ENCODE measurements at places on chromosomes 6 and 20. TPM values are rescaled to one million over a fixed set of nuclear protein-coding genes. Genes with fewer than 3 reads are reported as not detected.
A peak's percentile ranks its signal among the peaks of the same experiment; 100 is the strongest.

MPIG6B gene
- 0.71 TPM for polyA plus RNA-seq

GRCh38 chr20:62063315-62063980 is 2.2 kb downstream of the TAF4 start:
- DNase-seq: peak; percentile 24

TGM3 gene
- 0.61 TPM for polyA plus RNA-seq

- no peak for DNase-seq
Measured at GRCh38 chr20:37988306-37988954, 44.8 kb downstream of the TTI1 start.

GRCh38 chr6:7381092-7381491 is 8.4 kb downstream of the CAGE1 start:
- no peak for DNase-seq

DNA sequence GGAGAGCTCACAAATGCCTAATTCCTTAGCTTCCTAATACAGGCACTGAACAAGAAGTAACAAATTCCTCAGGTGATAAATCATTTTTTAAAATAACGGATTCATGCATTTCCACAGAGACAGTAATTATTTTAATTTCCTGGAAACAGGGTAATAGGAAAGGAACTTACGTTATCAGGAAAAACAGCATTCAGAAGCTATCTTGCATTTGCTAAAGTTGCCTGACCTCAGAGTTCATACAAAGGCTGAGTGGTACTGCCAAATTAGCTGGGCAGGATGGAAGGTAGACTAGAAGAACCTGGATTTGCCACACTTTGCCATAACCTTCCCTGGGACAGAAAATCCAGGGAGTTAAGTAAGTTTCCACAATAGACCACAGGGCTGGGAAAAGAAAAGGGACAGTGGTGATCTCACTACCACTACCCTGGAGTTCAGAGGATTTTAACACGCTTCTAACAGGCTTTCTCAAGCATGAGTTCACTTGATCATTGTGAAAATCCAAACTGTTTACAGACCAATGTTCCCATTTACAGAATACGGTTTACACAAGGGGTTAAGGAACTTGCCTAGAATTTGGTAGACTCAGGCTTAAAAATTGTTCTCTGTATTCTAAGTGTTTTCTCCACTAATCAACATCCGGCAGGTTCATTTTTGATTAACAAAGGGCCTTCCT is 57.0 kb downstream of the KIF13A start:
- DNase-seq: no peak

PRPF6 gene
- 63.6 TPM for polyA plus RNA-seq

TDRD6 gene
- polyA plus RNA-seq: 0.76 TPM

GRCh38 chr20:38975539-38976120 is 13.5 kb downstream of the DHX35 start:
- no peak for DNase-seq

LYRM4 gene
- 20.5 TPM for polyA plus RNA-seq

- no peak for DNase-seq
Measured at GRCh38 chr20:37348792-37349516, 3.0 kb downstream of the SRC start.

WFDC12 gene
- not detected for polyA plus RNA-seq

GRCh38 chr20:14360416-14360815 is 23.0 kb upstream of the FLRT3 start:
- DNase-seq: no peak

FRMD1 gene
- polyA plus RNA-seq: 1.3 TPM

TINAG gene
- not detected for polyA plus RNA-seq

DNA sequence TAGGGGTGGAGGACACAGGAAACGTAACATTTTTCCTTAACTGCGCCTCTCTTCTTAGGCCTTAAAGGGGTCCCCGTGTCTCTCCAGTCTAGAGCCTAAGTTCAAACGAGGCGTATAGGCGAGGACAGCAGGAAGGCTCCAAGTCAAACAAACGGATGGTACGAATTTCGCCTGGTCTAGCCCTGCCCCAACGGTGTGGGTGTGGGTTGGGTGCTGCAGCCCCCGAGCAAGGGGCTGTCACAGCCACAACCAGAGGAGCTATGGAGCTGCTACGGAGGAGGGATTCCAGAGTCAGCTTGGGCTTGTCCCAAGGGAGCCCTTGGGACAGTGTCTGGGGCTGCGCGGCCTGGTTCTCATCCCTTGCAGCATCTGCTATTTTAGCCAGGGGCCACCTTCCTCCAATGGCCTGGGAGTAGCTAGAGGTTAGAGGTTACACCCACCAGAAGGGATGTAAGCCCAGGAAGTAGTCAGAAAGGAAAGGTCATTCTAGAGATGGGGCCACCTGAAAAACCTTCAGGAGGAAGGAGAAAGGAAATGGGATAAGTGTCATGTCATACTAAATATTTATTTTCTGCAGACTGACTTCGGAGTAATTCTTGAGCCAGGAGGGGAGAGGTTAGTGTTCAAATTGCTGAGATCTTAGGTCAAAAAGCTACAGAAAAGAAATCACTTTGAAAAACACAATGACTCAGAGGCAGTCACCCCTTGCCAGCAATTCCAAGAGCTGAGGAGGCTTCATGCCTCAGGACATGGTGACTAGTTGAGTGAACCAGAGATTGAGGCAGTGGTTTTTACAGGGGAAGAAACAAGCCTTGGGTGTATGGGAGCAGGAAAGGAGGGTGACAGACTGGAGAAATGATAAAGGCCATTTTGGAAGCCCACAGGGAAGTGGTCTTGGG is 21.7 kb downstream of the VPS52 start:
- DNase-seq: peak; percentile 13

MAN1A1 gene
- polyA plus RNA-seq: 23.8 TPM

DNA sequence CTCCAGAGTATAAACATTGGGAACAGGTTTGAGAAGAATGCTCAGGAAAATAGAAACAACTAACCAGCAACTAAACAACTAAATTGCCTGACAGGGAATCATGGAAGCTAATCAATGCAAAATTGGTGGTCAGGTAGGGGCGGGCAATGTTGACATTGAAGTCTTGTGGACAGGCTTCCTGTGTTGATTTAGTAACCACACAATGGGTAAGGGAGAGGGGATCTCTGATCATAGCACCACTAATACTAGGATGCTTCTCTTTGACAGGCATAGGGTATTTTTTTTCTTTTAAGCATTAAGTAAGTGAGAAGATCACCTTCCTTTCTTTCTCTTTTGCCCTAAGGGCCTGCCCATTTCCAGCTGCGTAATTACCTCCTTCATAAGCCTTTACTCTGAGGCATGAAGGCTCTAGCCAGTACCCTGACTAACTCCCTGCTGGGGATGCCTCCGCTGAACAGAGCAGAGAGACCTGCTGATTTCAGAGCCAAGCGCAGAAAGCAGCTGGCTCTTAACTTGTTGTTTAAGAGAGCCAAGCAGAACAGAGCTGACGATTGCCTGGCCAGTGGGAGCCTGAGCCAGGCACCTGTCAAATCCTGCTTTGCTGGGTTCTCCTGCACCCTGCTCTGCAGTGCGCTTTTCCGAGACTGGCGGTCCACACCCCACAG is 118.7 kb downstream of the BMP2 start:
- peak; percentile 37 for DNase-seq

TENT5A gene
- polyA plus RNA-seq: 5.8 TPM

CRISP2 gene
- polyA plus RNA-seq: not detected

DNA sequence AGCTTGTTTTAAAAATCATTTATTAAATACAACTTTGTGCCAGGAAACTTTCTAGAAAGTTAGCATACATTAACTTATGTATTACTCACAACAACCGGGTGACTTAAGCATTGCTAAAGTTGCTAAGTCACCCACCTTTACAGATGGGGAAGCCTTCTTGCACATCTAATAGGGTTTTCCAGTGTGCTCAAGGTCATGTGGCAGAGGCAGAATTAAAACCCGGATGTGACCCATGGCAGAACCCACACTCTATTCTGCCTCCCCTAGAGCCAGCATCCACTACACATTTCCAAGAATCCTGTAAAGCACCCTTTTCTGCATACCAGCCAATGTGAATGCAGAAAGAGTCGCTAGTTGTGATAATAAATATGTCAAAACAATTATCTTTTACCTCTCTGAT is 13.4 kb downstream of the LINC00237 start:
- DNase-seq: no peak

CAGE1 gene
- 0.06 TPM for polyA plus RNA-seq

DNA sequence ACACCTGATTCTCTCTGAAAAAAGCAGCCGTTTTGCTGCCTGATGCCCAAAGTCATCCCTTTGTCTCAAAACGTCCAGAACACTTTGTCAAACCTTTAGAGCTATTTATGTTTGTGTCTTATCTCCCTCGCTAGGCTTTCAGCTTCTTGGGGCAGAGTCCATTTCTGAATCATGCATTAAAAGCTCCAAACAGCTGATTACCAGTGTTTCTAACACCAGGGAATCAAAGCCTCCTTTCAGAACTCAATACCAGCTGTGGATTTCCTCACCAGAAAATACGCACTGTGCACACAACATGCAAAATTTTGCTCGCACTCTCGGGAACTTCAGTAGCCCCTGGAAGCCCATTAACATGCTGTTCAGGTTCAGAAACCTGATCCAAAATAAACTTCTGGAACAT is 333.3 kb downstream of the HACE1 start:
- DNase-seq: no peak

NKX2-2 gene
- polyA plus RNA-seq: not detected

SLC22A3 gene
- 8.7 TPM for polyA plus RNA-seq

DNA sequence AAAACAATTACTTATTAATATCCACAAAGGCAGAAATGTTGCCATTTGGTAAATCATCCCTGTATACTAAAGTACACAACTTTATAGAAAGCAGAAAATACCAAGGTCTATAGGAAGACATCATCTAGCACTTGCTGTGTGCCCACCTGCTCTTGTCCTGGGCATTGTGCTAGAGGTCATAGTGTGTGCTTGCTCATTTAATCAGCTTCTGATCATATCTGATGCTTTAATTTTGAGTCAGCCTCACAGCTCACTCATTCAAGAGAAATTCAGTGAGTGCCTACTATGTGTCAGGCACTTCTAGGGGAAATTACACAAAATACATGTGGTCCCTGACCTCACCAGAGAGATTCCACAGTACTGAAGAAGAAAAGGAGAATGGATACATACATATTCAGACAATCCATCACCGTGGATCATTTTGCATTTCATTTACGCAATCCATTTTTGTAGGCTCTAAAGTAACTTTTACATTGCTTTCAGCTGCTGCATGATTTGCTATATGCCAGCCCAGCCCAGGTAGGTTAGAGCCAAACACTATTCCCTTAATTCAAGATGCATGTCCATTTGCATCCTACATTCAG is 167.9 kb upstream of the MCHR2 start:
- DNase-seq: no peak

- DNase-seq: no peak
Measured at GRCh38 chr6:122753688-122754056, 25.8 kb upstream of the FABP7 start.

- DNase-seq: no peak
Measured at GRCh38 chr6:34851361-34851760, 36.5 kb downstream of the TAF11 start.

GRCh38 chr6:55449225-55449624 is 122.0 kb downstream of the GFRAL start:
- no peak for DNase-seq

DNA sequence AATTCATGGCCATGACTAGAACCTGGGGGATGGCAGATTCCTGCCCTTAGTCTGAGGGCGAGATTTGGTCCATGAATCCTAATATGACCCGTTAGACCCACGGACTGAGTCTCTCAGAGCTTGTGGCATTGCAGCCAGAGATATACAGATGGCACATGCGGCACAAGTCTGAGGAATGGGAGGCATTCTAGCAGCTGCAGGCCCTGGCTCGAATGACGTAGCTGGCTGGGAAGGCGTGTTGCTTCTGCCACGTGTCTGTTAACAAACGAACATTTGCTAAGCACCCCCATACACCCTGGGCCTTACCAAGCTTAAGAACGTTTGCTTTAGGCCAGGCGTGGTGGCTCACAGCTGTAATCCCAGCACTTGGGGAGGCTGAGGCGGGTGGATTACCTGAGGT is 68.0 kb downstream of the CD164 start:
- no peak for DNase-seq

ANKRD66 gene
- 0.61 TPM for polyA plus RNA-seq

GRCh38 chr6:117668736-117669135 is 6.5 kb upstream of the NUS1 start:
- DNase-seq: no peak

GRCh38 chr6:149122850-149123821 is 194.4 kb upstream of the TAB2 start:
- DNase-seq: no peak

PSORS1C2 gene
- not detected for polyA plus RNA-seq

GRCh38 chr20:40470445-40471260 is 218.4 kb downstream of the MAFB start:
- DNase-seq: no peak

HAO1 gene
- polyA plus RNA-seq: not detected

DNA sequence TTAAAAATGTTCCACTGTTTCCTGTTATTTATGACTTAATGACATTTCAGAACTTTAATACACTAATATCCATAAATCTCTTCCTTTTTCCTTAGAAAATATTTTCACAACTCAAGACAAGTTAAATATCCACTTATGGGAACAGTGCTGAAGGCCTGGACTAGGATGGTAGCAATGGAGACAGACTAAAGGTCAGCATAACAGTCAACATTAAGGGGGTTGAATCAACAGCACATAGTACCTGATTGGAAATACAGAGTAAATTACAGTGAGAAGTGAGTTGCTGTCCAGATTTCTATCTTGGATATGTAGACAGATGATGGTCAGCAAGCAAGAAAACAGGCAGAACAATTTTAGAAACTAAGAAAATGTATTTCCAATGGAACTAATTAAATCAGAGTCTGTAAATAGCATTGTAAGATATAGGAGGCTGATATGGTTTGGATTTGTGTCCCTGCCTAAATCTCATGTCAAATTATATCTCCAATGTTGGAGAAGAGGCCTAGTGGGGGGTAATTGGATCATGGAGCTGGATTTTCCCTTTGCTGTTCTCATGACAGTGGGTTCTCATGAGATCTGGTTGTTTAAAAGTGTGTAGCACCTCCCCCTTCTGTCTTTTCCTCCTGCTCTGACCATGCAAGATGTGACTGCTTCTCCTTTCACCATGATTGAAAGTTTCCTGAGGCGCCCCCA is 682.7 kb downstream of the MAFB start:
- DNase-seq: no peak

ARFGEF3 gene
- polyA plus RNA-seq: 1.1 TPM

- DNase-seq: no peak
Measured at GRCh38 chr6:125066964-125067363, 86.6 kb upstream of the TPD52L1 start.

NUS1 gene
- polyA plus RNA-seq: 16.2 TPM

GRCh38 chr6:149935668-149936067 is 6.1 kb upstream of the ULBP2 start:
- DNase-seq: no peak

- DNase-seq: no peak
Measured at GRCh38 chr6:121205569-121205968, 128.7 kb downstream of the TBC1D32 start.

DNA sequence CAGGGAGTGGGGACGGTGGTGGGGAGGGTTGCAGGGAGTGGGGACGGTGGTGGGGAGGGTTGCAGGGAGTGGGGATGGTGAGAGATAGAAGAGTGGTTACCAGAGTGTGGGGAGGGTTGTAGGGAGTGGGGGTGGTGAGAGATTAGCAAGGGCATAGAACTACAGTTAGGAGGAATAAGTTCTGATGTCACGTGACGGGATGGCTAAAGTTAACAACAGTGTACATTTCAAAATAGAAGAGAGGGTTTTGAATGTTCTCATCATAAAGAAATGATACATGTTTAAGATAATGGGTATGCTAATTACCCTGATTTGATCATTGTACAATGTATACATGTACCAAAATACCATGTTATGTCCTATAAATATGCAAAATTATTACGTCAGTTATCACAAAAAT is 57.6 kb upstream of the FRMD1 start:
- DNase-seq: no peak

FOXA2 gene
- not detected for polyA plus RNA-seq

- no peak for DNase-seq
Measured at GRCh38 chr20:2357114-2357513, 23.6 kb upstream of the TGM6 start.
